Activated CD8-positive, alpha-beta memory T cell treated with anti-CD3 and anti-CD28 coated beads for 4 hours (primary cell): ENCODE measurements at places on chromosomes 2 and 18.

- no peak for DNase-seq
Observed at GRCh38 chr2:157311706-157312105, 13.9 kb downstream of the ERMN start.

- peak; percentile 9 for DNase-seq
Observed at GRCh38 chr18:57077786-57078552, 68.9 kb upstream of the BOD1L2 start.

DNA sequence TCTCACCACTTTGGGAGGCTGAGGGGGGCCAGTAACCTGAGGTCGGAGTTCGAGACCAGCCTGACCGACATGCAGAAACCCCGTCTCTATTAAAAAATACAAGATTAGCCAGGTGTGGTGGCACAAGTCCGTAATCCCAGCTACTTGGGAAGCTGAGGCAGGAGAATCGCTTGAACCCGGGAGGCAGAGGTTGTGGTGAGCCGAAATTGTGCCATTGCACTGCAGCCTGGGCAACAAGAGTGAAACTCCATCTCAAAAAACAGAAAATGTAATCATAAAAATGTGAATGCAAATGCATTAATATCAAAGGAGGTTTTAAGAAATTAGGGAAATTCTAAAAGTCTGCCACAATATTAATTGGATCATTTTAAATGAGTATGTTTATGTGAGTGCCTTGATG, 45.7 kb downstream of the ACTR2 start:
- no peak for DNase-seq

DNA sequence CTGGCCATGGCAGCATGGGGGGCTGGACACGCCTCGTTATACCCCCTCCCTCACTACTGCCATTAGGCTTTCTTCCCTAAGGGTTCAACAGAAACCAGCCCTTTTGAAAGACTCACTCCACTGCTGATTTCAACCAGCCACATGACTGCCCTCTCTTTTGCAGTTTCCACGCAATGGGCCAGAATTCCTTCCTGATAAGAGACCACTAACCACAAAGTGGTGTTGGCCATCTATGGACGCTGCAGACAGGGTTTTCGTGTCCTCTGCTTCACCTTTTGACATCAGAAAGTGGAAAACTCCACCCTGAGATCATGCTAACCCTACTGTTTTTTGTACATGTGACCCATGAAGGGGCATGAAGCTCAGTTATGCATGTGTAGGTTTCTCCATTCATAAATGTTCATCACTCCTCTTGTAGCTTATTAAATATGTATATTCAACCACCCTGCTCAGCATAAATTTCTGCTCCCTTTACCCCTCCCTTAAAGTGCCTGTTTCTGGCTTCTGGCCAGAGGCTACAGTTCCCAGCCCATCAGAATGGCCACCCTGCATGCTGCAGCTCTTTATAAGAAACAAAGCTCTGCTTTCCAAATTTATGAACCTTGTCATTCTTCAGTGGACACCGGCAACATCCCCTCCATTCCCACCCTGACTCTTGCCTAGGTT, 106.6 kb upstream of the MSH6 start:
- no peak for DNase-seq
